Naive thymus-derived CD4-positive, alpha-beta T cell (primary cell): ENCODE measurements at places on chromosomes 2 and 18. TPM values are rescaled to one million over a fixed set of nuclear protein-coding genes. Genes with fewer than 3 reads are reported as not detected.

WIPF1 gene
- 92.3 TPM for polyA plus RNA-seq

DNA sequence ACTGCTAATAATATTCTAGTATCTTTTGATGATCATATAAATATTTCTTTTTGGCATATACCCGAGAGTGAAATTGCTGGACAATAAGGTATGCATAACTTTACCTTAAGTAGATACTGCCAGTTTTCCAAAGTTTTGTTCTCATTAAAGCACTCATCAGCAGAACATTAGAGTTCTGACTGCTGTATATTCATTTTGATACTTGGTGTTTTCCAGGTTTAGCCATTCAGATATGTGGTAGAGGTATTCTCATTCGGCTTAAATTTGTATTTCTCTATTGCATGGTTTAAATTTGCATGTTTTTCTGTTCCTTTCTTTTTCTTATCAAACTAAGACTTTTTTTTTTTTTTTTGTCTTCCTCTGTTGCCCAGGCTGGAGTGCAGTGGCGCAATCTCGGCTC is 18.2 kb downstream of the CYBRD1 start:
- no peaks in the 10 kb centered on the region for H3K4me1 ChIP-seq
- no peak for DNase-seq
- no peak overlapping the region for H3K4me3 ChIP-seq

TNS1 gene
- polyA plus RNA-seq: not detected

CCL20 gene
- polyA plus RNA-seq: not detected

DNA sequence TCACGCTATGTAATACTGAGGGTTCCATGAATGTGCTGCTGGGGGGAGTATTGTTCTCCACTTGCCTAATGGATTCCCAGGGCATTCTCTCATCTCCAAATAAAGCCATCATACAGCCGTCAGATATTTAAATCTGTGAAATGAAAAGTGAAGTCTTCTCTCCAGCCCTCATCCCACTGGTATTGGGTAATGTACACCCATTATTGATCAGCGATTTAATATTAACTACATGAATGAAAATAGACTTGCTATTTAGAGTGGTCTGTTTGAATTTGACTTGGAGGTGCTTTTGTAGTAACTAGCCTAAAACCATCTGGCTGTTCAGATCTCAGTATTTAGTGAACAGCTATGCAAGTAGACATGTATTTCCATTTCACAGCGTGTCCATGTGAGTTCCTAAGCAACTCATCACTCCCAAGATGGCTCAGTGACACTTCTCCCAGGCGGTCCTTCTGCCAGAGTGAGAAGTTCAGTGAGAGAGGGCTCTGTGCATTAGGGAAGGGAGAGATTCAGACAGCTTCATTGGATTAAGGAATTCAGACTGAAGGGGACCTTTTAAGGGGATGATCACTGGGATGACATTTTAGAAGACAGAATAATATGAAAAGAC is 140.7 kb downstream of the WDSUB1 start:
- no peak overlapping the region for H3K4me3 ChIP-seq
- H3K27ac ChIP-seq: no peak overlapping the region
- no peak for DNase-seq

- H3K27ac ChIP-seq: no peak overlapping the region
- no peaks in the 10 kb centered on the region for H3K4me1 ChIP-seq
- DNase-seq: no peak
- H3K27me3 ChIP-seq: no peaks in the 10 kb centered on the region
Observed at GRCh38 chr2:68935471-68935870, 17.2 kb downstream of the GKN2 start.

ADCYAP1 gene
- polyA plus RNA-seq: not detected

GRCh38 chr2:219748671-219749570 is 121.5 kb downstream of the SLC4A3 start:
- no peak for DNase-seq
- no peaks in the 10 kb centered on the region for H3K4me1 ChIP-seq
- H3K27me3 ChIP-seq: no peaks in the 10 kb centered on the region
- no peaks in the 10 kb centered on the region for H3K36me3 ChIP-seq
- no peak overlapping the region for H3K4me3 ChIP-seq

DNA sequence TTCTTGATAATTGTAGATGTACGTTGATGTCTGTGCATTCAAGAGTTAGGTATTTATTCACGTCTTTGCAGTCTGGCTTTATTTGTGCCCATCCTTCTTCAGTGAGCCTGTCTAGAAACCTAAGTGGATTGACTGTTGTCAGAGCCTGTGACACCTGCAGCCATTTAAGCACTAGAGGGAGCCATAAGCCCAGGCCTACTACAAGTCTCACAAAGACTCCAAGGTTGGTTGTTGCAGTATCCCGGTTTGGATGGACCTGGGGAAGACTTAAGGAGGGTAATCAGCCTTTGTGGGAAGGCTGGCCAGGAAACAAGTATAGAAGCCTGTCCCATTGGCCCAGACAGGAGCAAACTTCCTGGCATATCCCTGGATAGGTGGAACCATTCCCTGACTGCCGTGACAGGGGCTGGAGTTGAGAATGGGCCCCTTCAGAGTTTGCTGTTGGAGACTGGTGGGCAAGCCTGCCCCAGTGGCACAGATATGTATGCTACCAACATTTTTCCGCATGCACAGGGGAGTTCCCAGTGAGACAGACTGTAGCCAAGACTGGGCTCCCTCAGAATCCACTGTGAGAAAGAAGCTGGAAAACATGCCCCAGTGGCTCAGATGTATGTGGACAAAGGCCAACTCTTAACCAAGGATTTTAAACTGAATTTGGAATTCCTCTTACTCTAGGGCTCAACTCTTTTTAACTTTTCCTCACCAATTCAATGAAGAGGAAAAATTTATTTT is 9.3 kb upstream of the LRRC30 start:
- no peak overlapping the region for H3K4me3 ChIP-seq

MAP3K19 gene
- not detected for polyA plus RNA-seq

CXCR1 gene
- not detected for polyA plus RNA-seq

IL1RL2 gene
- polyA plus RNA-seq: not detected

DNA sequence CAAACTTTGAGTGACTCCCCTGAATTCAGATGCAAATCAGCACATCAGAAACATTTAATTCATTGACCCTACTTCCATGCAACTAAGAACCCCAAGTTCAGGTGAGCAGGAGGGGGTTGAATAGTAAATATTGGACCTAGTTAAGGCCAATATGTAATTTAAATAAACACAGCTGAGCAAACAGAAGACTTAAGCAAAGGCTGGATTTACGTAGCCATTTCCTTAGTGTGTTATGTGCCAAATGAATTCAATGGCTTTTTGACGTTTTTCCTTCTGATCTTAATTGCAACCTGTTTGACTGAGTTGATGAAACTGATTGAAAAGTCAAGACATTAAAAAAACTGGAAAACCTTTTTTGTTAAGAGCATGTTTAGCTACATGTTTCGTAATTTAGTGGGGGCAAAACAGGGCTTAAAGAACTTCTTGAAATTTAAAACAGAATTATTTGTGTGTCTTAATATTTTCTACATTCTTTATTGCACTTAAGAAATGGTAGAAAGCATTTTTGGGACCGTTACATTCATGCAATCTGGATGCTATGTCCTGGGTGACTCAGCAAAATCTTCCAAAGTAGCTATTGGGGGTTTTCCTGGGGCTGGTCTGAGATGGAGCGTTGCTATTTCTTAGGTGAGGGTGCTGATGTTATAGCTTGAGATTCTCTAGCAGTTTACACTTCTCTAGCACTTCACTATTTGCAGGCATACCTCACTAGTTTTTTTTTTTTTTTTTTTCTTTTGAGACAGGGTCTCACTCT is 25.5 kb upstream of the KCNE4 start:
- H3K27me3 ChIP-seq: no peaks in the 10 kb centered on the region
- no peaks in the 10 kb centered on the region for H3K4me1 ChIP-seq
- no peak overlapping the region for H3K27ac ChIP-seq
- no peak for DNase-seq

PARD3B gene
- polyA plus RNA-seq: 0.22 TPM

- H3K36me3 ChIP-seq: no peaks in the 10 kb centered on the region
- DNase-seq: no peak
- no peak overlapping the region for H3K4me3 ChIP-seq
Observed at GRCh38 chr2:223852281-223852795, 15.0 kb upstream of the AP1S3 start.

DNA sequence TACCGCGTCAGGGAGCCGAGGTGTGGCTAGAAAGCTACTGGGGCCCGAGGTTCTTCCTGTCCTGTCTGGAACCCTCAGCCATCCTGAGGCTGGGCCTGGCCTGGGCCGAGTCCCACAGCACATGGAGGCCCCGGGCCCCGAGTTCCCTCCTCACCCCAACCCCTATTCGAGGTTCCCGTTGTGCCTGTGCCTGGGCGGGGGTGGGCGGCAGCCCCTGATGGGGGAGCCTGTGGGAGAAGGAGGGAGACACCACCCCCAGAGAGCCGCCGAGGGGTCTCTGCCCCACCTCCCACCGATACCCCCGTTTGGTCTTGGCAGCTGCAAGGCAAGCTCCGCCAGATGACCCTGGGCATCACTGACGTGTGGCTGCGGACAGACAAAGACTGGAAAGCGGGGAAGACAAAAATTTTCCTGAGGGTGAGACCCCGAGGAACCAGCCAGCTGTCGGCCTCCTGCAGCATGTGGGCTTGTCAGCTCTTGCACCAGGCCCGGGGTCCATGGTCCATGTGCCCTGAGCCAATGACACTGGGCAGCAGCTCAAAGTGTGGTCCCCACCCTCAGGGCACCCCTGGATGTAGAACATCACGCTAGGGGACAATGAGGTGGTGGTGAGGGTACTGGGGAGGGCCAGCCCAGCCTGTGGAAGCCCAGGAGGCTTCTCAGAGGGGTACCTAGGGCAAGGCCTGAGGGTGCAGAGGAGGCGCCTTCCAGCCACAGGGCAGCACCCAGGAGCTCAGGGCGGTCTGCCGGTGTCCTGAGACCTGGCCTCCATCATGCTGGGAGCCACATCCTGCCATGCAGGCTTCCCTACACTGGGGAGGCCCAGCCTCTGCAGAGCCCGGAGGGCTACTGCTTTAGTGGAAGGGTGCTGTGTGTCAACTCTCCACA is 52.5 kb upstream of the GPR17 start:
- no peak overlapping the region for H3K4me3 ChIP-seq
- no peak overlapping the region for H3K27ac ChIP-seq
- no peaks in the 10 kb centered on the region for H3K4me1 ChIP-seq

GRCh38 chr18:27847412-27847811 is 329.5 kb downstream of the CDH2 start:
- no peak overlapping the region for H3K4me3 ChIP-seq
- no peak overlapping the region for H3K27ac ChIP-seq
- H3K36me3 ChIP-seq: no peaks in the 10 kb centered on the region
- no peaks in the 10 kb centered on the region for H3K4me1 ChIP-seq

GRCh38 chr2:11073251-11073650 is 82.0 kb upstream of the SLC66A3 start:
- no peak overlapping the region for H3K27ac ChIP-seq
- no peak for DNase-seq
- H3K4me1 ChIP-seq: no peaks in the 10 kb centered on the region
- H3K4me3 ChIP-seq: no peak overlapping the region

DARS1 gene
- 102 TPM for polyA plus RNA-seq

DNA sequence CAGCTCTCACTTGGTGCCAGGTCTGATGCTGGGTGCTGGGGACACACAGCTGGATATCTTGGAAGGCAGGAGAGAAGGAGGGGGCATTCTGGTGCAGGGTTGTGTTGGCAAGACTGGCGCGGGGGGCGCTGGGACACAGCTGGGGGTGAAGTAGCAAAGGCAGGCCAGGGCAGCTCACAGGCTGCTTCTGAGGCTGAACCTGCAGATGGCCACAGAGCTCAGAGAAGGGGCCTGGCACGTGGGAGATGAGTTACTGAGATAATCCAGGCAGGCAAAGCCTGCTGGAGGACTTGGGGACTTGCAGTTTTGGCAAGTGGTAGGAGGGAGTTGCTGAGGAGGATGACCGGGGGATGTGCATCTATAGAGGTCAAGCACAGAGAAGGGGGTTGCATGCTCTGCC is 16.2 kb upstream of the DGKD start:
- no peaks in the 10 kb centered on the region for H3K36me3 ChIP-seq
- no peak for DNase-seq
- H3K4me3 ChIP-seq: no peak overlapping the region
- no peaks in the 10 kb centered on the region for H3K27me3 ChIP-seq
- H3K27ac ChIP-seq: no peak overlapping the region

- no peaks in the 10 kb centered on the region for H3K36me3 ChIP-seq
- DNase-seq: no peak
- no peak overlapping the region for H3K27ac ChIP-seq
- no peaks in the 10 kb centered on the region for H3K27me3 ChIP-seq
- peaks cover 11% of the 10 kb centered on the region for H3K4me1 ChIP-seq
Observed at GRCh38 chr2:180364719-180365118, 357.6 kb upstream of the CWC22 start.

PSMA8 gene
- polyA plus RNA-seq: 0.39 TPM

GRCh38 chr2:176656038-176656775 is 387.0 kb downstream of the MTX2 start:
- H3K27ac ChIP-seq: no peak overlapping the region
- no peak for DNase-seq
- no peaks in the 10 kb centered on the region for H3K4me1 ChIP-seq
- H3K27me3 ChIP-seq: no peaks in the 10 kb centered on the region

NOSTRIN gene
- polyA plus RNA-seq: not detected

- no peak overlapping the region for H3K27ac ChIP-seq
- H3K36me3 ChIP-seq: no peaks in the 10 kb centered on the region
- no peak for DNase-seq
- no peaks in the 10 kb centered on the region for H3K4me1 ChIP-seq
- H3K4me3 ChIP-seq: no peak overlapping the region
Observed at GRCh38 chr18:44920441-44920840, 239.8 kb downstream of the SETBP1 start.

SLC30A3 gene
- polyA plus RNA-seq: 0.56 TPM

DNA sequence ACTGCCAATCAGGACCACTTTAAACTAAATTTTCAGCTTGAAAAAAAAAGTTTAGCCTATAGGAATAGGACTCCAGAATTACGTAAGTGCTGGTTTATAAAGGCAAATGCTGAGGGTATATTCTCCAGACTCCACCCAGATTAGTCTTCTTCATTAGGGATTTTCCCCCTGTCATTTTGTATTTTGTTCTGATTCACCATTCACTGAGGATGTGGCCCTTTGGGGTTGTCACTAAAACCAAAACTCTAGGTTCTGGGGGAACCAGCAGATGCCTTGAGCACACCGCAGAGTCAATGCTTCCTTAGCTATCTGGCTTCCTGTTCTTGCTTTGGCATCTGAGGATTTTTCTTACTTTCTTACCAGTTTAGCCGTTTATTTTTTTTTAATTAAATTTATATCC is 10.5 kb downstream of the SCYGR4 start:
- H3K4me3 ChIP-seq: no peak overlapping the region
- H3K36me3 ChIP-seq: no peaks in the 10 kb centered on the region
- no peak overlapping the region for H3K27ac ChIP-seq

SERPINB13 gene
- polyA plus RNA-seq: not detected

GRCh38 chr2:118223992-118224894 is 136.0 kb downstream of the INSIG2 start:
- H3K27me3 ChIP-seq: peaks cover 39% of the 10 kb centered on the region
- peak; percentile 32 for DNase-seq
- peaks cover 13% of the 10 kb centered on the region for H3K4me1 ChIP-seq
- H3K27ac ChIP-seq: peak overlapping the region; percentile 58
